Astrocyte of the hippocampus (primary cell): ENCODE measurements at places on chromosomes 2 and 18.

DNA sequence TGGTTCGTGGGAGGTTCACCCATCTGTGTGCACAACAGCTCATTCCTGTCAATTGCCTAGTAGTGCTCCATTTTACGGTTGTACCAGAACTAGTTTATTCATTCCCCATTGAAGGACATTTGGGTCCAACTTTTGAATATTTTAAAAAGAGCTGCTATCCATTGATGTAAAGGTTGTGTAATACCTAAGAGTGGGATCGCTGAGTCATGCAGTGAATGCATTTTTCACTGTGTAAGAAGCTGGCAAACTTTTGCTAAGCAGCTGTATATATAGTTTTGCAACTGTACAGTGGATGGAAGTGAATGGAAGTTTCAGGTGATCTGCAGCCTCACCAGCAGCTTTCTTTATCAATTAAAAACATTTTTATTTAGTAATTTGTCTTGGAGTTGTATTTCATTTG lies 104.5 kb downstream of the DCDC2C start:
- DNase-seq = no peak

- DNase-seq = no peak
Observed at GRCh38 chr2:234083572-234084348, 33.3 kb downstream of the SPP2 start.

DNA sequence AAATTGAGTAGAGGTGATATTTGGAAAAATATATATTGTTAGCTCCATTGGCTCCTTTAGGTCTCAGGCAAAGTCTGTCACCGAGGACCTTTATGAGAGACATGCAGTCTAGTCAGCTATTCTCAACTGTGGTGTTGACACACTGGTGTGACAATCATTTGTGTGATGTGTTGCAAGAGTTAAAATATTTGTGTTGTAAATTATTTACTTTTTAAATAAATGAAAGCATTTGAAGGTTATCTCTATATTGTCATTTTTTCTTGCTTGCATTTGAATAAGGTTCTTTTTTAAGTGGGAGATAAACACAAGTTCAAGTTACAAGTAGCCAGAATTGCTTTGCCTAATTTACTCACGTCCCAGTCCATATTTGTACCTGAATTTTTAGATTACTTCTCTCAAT lies 4.3 kb downstream of the REL start:
- DNase-seq = no peak

- no peak for DNase-seq
Observed at GRCh38 chr2:181198183-181198864, 217.9 kb downstream of the UBE2E3 start.

DNA sequence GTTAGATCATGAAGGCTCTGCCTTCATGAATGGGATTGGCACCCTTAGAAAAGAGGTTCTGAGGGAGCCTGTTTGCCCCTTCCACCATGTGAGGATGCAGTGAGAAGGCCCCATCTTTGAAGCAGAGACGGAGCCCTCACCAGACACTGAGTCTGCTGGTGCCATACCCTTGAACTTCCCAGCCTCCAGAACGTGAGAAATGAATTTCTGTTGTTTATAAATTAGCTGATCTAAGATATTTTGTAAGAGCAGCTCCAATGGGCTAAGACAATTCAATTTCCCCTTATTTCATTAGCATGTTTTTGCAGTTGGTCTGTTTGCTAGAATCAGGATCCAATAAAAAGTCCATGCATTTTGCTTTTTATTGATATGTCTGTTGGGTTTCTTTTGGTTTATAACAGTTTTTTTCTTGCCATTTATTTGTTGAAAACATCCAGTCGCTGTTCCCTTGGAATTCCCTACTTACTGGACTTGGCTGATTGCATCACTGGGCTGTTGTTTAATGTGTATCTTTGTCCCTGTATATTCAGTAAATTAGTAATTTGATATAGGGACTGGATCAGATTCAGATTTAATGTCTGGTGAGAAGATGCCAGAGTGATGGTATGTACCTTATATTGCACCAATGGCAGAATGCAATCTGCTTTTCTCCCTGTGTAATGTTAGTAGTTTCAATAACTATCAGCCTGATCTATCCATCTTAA lies 24.0 kb upstream of the GREB1 start:
- DNase-seq = no peak

DNA sequence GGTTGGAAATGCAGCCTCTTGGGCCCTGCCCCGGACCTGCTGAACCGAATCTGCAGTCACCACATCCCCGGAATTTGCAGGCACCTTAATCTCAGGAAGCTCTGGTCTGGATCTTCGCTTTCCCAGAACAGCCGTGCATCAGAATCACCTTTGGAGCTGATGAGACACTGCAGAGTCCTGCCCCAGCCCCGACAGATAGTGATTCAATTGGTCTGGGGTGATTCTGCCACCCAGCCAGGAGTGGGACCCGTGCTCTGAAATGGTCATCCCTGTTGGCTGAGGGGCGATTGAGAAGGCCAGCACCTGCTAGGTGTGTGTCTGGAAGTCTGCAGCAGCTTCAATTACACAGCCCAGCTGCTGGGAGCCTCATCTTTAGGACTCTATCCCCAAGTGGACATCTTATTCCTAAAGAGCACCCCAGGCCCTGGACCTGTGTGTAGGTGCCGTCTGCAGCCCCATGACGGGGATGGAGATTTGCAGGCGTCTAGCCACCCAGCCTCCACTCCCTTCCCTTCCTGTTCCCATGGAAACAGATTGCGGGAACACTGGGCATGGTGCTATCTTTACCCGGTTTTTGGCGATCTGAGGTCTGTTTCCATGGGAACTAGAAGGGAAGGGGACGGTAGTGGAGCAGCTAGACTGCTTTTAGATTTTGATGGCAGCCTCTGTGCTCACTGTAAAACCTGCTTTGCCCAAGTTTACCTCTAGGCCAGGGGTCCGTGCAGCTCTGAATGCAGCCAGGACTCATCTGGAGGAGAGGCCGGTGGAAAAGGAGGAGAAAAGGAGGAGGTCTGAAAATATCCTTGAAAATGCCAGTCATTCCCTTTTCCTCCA lies 156.1 kb downstream of the LDLRAD4 start:
- peak; percentile 69 for DNase-seq

- no peak for DNase-seq
Observed at GRCh38 chr2:68236876-68237275, 15.5 kb downstream of the PPP3R1 start.

- DNase-seq = no peak
Observed at GRCh38 chr2:29715655-29716054, 205.7 kb downstream of the ALK start.

DNA sequence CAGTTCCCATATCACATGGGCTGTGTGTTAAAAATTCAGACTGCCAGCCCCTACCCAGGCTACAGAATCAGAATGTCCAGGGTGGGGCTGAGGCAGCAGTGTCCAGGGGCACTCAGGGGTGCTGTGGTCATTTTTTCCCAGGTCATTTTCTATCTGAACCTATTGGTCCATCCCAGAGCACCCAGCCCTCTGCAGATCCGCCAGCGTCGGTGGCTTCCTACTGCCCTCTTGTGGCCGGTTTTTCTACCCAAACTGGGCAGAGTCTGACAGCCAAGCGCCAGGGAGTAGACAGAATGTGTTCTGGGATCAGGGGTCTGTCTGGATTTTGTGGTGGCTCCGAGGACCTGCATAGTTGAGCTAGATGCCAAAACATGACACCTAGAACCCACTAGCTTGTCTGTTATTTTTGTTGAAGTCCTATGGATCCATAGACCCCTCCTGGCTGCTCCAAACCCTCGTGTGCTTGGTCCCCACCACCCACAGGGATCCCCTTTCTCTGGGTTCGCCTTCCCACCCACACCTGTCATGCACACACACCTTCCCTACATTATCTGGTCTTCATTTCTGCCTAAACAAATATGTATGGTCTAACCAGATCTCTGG lies 34.1 kb upstream of the RMDN2 start:
- DNase-seq = peak; percentile 86

DNA sequence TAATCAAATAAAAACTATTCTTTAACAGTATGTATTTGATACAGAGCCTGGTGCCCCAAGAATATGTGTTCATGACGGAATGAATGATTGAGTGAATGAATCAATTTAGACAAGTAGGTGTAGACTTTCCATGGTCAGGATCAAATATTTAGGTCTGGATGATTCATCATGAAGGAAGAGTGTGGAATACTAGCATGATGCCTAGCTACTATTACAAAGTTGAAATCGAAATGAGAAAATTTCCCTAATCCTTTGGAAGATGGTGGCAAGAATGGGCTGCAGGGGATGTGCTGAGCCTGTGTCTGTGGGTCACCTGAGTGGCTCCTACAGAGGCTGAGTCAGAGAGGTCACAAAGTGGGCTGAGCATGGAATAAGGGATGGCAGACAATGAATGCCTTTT lies 3.1 kb upstream of the MALT1 start:
- DNase-seq = no peak

- DNase-seq = peak; percentile 61
Observed at GRCh38 chr2:202278036-202278760, 12.6 kb downstream of the NOP58 start.

DNA sequence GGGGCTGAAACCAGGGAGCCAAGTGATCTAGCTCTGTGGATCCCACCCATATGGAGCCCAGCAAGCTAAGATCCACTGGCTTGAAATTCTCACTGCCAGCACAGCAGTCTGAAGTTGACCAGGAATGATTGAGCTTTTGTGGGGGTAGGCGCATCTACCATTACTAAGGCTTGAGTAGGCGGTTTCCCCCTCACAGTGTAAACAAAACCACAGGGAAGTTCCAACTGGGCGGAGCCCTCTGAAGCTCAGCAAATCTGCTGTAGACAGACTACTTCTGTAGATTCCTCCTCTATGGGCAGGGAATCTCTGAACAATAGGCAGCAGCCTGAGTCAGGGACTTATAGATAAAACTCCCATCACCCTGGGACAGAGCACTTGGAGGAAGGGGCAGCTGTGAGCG lies 96.7 kb downstream of the CCDC148 start:
- peak; percentile 29 for DNase-seq

- no peak for DNase-seq
Observed at GRCh38 chr2:58916063-58916462, 674.9 kb upstream of the FANCL start.

GRCh38 chr2:10094271-10094814 lies 14.1 kb upstream of the CYS1 start:
- peak; percentile 17 for DNase-seq

- DNase-seq = peak; percentile 80
Observed at GRCh38 chr18:49814147-49814499, 790 bp upstream of the ACAA2 start.

- DNase-seq = peak; percentile 11
Observed at GRCh38 chr2:6412533-6413091, 453.1 kb downstream of the CMPK2 start.

DNA sequence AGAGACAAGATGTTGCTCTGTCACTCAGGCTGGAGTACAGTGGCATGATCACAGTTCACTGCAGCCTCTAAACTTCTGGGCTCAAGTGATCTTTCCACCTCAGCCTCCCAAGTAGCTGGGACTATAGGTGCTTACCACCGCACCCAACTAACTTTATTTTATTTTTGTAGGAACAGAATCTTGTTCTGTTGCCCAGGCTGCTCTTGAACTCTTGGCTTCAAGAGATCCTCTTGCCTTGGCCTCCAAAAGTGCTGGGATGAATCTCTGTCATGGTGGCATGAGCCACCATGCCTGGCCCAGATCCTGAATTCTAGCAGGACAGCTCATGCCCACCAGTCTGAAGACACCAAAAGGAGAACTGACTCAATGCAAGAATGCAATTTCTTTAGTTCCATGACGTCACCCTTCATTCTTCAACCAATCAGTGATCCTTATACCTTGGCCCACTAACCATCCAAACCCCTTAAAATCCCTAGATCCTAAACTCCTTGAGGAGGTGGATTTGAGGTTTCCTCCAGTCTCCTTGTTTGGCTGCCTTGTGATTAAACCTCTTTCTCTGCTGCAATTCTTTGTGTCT lies 25.6 kb upstream of the CXXC1 start:
- no peak for DNase-seq

GRCh38 chr18:10768221-10768620 lies 242.4 kb downstream of the NAPG start:
- DNase-seq = no peak

DNA sequence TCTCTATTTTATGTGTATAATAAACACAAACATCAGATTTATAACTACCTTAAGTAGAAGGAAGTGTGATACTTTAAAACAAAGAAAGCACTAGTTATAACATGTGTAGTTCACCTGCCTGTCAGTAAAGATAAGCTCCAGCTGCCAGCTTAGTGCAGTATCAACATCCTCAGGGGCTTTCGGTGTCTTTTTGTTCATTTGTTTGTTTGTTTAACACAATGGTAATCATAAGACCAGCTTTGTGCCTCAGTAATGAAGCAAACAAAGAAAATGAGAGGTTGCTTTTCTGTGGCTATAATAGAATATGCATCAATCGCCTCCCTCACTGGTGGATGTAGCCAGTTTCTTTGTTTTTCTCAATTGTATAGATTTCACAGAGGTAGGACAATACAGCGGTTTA lies 1499.0 kb upstream of the TMEFF2 start:
- no peak for DNase-seq

- peak; percentile 29 for DNase-seq
Observed at GRCh38 chr2:39851251-39851650, 72.2 kb upstream of the THUMPD2 start.

DNA sequence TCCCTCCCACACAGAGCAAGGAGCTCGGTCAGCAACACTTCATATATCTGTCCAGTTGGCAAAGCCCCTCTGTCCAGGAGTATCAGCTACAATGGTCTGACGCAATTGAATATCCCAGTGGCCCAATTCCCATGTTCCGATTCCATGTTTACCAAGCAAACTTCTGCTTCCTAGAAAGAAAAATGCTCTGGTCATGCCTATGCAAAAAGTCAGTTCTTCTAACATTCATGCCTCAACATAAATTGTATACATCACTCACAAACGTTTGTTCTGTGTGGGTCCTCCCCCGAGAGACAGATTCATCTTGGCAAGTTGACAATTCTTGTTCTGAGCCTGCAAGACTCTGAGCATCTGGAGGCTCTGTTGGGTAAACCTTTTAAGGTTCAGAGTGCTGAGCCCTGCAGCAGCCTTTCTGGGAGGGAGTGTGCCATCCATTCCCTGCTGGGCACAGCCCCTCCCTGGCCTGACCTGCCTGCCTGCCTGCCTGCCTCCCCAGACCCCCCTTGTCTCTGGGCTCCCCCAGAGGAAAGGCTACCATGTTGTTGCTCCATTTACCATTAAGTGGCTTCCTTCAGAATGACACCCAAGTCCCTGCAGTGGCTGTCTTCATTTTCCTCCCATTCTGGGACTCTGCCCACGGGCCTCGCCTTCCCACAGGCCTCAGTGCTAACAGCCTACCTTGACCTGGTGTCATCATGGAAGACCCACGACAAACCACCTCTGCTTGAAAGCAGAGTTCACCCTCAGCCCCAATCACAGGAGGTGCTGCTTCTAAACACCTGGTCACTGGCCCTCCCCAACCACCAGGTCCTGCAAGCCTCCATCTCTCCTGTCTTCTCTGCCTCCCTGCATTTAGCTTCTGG lies 37.6 kb upstream of the TAF1B start:
- DNase-seq = no peak

GRCh38 chr2:85712849-85713612 lies 18.9 kb downstream of the GNLY start:
- DNase-seq = peak; percentile 58
